ENCODE measurements at places on chromosomes 7 and 10. TPM values are rescaled to one million over a fixed set of nuclear protein-coding genes. Genes with fewer than 3 reads are reported as not detected.

SPDYE18 gene
- not detected for total RNA-seq

GRCh38 chr7:90752051-90752450, 155.9 kb downstream of the CDK14 start:
- ATAC-seq: no peak

- ATAC-seq: no peak
Observed at GRCh38 chr10:67242528-67242927, 316.7 kb downstream of the LRRTM3 start.

DNA sequence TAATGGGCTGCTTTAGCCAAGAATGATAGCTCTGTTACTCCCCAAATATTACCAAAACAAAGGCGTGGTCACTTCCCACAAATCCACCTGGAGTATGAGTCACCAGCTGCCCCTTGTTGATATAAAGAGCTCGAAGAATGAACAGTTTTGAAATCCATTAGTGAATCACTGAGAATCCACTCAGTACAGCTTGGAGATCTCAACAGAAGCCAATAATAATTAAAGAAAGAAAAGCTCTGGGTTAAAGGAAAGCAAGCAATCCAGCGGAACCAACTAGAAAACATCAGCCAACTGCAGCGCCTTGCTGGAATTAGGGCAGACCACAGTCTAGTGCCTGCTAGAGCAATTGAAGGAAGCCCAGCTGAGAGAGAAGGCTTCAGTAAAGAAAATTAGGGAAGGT, 576.0 kb upstream of the C7orf33 start:
- ATAC-seq: no peak

MYOF gene
- 134 TPM for total RNA-seq

DNA sequence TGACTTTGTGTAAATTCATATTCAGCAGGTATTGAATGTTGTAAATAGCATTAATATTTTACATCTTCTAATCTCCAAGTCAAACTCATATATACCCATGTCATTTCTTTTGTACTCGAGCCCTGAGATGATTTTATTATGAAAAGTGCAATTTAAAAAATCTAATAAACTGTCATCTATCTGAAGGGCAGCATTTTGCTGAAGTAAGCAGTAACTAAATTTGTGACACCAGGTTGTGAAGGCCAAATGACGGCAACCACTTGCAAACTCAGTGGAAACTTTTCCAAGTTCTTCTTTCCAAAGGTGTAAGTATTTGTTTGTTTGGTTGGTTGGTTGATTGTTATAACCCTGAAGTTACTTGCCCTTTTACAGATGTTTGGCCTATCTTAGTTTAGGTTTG, 188.3 kb downstream of the GPR37 start:
- ATAC-seq: no peak

GRCh38 chr7:96962221-96962885, 43.0 kb upstream of the DLX6 start:
- no peak for ATAC-seq

MACC1 gene
- 22.3 TPM for total RNA-seq

Measured in esophagus mucosa (tissue), 1 donor.